Glomerular endothelial cell (primary cell): ENCODE measurements at places on chromosomes 1 and 21. TPM values are rescaled to one million over a fixed set of nuclear protein-coding genes. Genes with fewer than 3 reads are reported as not detected.

The PANK4 gene
- total RNA-seq = 19.0 and 45.3 TPM in 2 replicates

GRCh38 chr1:2948751-2949680 lies 72.3 kb upstream of the ACTRT2 start:
- no peak for DNase-seq

DNA sequence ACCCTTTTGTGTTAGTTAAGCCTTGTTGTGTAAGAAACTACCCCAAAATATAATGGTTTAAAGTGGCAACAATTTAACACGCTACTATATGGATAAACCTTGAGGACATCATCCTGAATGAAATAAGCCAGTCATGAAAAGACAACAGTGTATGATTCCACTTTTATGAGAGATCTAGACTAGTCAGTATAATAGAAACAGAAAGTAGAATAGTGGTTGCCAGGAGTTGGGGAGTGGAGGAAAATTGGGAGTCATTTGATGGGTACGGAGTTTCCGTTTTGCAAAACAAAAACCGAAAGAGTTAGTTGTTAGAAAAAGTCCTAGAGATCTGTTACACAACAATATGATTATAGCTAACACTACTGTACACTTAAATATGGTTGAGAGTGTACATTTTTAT lies 16.0 kb upstream of the CHIA start:
- DNase-seq = no peak

The HUNK gene
- 0.10 TPM in 1 of 2 replicates, not detected in the other for total RNA-seq

DNA sequence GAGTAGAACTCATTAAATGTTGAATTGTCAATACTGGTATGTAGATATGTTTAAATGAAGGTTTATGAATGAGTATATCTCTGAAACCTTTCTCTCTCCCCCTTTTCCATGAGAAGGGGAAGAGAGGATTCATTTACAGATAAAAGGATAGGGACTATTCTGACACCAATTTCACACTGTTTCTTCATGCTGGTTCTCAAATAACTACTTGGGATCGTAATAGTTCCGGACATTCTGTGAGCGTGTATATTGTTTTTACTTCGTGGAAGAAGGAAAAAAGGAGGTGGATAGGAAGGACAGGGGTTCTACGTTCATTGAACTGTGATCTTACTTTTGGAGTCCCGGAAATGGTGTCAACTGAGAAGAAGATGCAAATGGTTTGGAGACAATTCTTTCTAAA lies 284.2 kb downstream of the GRIK1 start:
- DNase-seq = no peak

The POLR3C gene
- total RNA-seq = 23.6 and 28.9 TPM in 2 replicates

DNA sequence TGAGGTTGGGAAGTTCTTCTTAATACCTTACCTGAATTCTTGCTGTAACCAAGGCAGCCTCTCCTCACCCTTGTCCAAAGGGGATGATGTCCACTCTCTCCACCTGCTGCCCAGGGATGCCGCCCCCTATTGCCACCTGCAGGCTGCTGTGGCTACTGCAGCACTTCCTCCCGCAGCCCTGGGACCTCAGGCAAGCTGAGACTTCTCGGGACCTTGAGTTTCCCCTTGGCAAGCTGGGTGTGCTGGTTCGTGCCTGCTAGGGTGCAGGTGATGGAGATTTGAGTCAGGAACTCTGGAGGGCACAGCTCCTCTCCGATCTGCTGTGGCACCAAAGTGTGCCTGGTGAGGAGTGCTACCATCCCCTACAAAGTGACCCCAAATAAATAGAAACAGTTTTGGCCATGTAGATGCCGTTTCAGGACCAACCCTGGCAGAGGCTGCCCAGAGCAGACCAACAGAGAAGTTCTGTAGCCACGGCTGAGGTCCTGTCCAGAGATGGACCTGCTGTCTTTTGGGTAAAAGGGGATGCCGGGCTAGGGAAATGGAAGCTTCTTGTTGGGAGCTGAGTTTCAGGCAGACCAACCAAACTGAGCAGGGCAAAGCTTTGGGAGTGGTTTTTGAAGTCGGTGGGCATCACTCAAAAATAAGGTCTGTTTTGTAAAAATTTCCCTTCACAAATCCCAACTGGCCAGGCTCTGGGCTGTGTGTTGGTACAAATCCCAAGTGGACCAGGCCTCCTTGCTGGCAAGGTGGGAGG lies 31.7 kb downstream of the RUNX3 start:
- DNase-seq = no peak
